Right cardiac atrium (tissue), 5 donors: ENCODE measurements at places on chromosomes 16 and 17.

- no peak for DNase-seq
Observed at GRCh38 chr17:79473111-79473875, 137.6 kb downstream of the RBFOX3 start.

DNA sequence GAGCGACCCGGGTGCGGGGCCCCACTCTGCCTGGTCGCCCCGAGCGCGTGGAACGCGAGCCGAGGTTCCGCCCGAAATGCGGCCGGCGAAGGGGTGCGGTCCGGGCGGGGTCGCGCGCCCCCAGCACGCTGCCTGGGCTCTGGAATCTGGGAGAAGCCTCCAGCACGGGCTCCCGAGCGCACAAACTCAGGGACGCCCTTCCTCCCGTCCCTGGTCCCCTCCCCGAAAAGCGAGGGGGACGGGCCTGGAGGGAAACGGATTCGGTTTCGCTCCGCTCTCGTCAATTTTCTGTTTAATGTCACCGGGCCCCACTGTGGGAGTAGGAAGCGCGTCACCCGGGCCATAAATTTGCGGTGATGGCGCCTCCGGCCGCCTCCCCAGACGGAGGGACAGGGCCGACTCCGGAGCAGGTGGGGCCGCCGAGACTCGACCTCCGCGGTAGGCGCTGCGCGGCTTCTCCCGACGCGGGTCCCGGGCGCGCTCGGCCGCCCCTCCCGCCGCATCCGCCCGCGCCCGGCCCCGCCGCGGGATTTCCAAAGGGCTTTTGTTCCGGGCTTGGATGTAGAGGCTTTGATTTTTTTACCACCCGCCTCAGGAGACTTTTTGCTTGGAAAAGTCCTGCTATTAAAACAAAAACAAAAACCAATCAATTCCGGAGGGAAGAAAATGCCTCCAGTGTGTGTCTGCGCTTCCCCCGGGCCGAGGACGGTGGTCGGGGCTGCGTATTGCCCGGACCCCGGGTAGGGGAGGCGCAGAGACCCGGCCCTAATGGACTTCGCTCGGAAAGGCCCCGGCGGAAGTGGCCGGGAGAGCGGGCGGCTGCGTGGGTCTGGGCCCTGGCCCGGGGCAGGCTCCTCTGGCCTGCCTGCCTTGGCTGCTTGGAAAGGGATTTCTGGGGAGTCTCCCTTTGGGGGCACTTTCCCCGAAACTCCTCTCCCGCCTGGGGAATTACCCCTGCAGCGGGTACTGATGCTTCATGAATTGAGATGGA lies 7.9 kb upstream of the BAHCC1 start:
- peak; percentile 80 for DNase-seq

GRCh38 chr17:42459256-42459800 lies 650 bp downstream of the ATP6V0A1 start:
- peak; percentile 31 for DNase-seq

GRCh38 chr17:79789943-79790804 lies 6.7 kb downstream of the CBX8 start:
- peak; percentile 80 for DNase-seq

DNA sequence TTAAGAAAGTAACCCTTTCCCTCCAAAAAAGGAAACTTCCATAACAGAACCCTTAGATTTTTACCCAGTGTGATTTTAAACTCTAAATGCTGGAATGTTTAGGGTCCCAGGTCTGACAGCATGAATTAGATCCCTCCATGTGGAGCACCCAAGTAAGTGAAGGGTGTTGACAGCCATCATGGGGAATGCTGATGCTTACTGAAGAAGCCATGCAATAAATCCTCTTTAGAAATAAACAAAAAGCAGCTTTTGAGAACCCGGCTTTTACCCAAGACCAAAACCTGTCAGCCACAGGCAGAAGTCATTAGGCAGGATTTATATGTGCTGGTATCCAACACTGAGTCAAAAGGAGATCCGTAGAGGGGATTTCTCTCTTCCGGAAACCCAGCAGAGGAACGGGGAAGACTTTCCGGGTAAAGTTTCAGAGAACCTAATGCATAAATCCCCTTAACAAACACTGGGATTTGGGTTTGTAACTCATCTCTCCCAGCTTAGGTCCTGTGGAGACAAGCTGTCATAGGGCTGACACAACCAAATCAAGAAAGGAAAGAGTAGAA lies 287.5 kb downstream of the IRX3 start:
- no peak for DNase-seq

DNA sequence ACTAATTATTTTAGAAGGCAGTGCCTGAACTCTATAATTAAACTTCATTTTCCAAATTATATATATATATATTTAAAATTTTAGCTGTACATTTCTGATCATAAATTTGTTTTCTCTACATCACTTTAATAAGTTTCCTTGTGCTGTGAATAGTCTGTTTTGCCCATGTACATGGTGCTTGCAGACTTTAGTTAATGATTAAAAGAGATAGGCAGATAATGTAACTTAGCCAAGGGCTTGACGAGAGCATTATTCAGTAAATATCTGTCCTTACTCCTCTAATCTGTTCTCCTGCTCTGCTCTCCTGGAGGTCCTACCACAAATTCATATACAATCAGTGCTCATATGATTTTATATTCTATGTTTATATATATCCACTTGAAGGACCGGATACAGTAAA lies 595.2 kb upstream of the KIF2B start:
- no peak for DNase-seq

GRCh38 chr17:10754109-10754508 lies 24.3 kb upstream of the TMEM220 start:
- DNase-seq: peak; percentile 59

DNA sequence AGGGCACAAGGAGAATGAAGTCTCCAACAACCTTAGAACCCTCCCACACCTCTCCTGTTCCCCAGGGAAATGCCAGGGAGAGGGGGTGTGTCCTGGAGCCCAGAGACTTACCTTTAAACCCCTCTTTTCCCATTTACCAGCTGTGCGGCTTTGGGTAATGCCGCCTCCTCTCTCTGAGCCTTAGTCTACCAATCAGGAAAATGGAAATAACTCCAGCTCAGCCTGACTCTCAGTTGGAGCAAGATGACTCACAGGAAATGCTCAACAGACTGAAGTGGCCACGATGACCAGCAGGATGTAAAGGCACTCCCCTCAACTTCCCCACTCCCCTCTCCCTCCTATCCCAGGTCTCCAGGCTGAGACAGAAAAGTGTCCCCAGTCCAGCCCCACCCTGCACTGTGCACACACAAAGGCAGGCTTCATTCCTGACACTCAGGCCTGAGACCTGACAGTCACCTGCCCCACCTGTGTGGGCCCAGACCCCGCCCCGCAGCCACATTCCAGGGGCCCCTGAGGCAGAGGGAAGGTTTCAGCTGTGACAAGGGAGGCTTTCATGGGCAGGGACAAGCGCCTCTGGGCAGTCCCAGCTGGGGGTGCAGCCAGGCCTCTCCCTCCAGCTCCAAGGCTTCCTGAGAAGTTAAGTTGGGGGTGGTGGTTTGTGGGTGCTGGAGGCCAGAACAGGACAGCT lies 3.0 kb upstream of the KRT15 start:
- no peak for DNase-seq

- DNase-seq: no peak
Observed at GRCh38 chr17:27216836-27217235, 77.1 kb upstream of the WSB1 start.

- no peak for DNase-seq
Observed at GRCh38 chr16:86022381-86022960, 123.5 kb downstream of the IRF8 start.

GRCh38 chr17:74552037-74552436 lies 6.1 kb upstream of the CD300C start:
- DNase-seq: no peak

DNA sequence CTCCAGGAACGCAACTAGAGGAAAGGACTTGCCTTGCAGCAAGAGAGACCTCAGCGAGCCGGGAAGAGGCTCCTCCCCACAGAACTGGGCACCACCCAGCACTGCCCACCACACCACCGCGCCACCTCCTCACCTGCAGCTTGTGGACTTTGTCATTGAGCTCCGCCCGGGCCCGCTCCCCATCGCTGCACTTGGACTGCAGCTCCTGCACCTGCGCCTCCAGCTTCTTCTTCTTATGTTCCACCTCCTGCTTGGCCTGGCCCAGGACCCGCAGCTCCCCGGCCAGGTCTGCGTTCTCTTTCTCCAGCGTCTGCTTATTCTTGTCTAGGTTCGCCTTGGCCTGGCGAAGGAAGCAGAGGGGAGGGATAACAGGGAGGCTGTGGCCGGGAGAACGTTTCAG lies 76.7 kb downstream of the NDE1 start:
- no peak for DNase-seq

DNA sequence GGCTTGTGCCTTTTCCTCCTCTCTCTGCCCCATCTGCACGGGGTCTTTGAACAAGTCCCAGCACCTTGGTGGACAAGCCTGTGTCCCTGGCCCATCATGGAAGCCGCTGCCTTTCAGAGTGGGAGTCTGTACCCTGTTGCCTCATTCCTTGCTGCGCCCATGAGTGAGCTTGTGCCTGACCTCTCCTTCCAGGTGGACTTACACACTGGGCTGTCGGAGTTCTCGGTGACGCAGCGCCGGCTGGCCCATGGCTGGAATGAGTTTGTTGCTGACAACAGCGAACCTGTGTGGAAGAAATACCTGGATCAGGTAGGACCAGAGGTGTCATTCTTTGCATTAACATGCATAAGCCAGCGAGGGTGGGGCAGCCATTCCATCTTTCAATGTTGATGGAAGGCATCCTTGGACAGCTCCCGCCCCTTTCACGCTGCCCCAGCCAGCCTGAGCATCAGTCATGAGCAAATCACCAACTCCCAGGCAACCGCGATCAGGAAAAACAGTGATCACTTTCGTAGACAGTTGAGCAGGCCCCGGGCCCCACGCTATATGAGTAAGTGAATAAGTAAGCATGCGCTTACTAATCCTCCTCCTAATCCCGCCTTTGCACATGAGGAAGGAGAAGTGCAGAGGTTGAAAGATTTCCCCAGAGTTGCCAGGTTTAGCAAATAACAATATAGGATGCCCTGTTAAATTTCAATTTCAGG lies 36.8 kb downstream of the ATP2C2 start:
- no peak for DNase-seq

DNA sequence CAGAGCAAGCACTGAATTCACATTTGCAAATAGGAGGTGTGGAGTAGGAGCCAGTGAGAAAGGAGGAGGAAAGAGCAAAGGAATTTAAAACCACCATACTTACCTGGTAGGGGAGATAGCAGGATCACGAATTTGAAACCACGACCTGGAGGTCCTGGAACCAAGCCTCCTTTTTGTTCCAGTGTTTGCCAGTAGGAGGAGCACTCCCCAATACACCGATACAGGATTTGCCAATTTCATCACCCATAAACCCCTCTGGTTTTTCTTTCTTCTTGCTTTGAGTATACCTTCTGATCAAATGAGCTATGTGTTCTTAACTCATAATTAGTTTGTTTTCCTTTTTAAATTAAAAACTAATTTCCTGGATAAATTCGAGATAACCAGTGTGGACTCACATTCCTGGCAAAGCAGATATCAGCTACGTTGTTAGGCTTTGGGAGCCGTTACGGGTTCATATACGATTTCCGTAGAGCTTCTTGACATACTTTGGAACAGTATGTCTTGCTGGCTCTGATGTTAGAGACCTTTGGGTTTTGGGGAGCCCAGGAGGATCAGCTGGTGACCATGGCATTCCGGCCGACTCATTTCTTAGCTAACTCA lies 22.7 kb downstream of the BCO1 start:
- no peak for DNase-seq

- no peak for DNase-seq
Observed at GRCh38 chr16:62963846-62964245, 927.6 kb upstream of the CDH8 start.

GRCh38 chr17:79809530-79810129 lies 12.8 kb upstream of the CBX8 start:
- peak; percentile 58 for DNase-seq

- DNase-seq: no peak
Observed at GRCh38 chr17:30807896-30808295, 16.6 kb downstream of the CRLF3 start.

DNA sequence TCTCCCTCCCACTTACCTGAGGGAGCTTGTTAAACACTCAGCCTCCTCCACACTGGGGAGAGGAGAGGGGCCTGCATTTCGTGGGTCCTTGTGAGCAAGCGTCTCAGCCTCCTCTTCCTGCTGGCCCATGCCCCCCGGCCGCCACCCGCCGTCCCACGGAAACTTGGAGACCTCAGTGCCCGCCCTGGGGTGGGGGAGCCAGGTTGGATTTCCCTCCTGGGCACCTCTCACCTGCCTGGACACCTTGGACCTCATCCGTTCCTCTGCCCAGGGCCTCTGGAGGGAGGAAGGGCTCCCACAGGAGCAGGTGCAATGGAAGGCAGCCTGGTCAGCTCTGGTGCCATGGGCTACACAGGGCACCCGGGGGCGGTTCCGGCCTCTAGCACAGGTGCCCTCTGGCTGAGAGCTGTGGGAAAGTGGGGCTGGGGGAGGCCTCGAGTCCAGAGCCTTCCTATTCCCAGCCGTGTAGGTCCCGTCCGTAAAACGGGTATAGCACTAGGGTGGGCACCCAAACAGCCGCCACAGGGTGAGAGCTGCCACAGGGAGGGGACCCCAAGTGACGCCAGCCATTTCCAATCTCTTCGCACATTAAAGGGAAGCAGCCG lies 11.0 kb downstream of the GSE1 start:
- DNase-seq: no peak

GRCh38 chr17:44922746-44923470 lies 7.6 kb upstream of the GFAP start:
- no peak for DNase-seq

DNA sequence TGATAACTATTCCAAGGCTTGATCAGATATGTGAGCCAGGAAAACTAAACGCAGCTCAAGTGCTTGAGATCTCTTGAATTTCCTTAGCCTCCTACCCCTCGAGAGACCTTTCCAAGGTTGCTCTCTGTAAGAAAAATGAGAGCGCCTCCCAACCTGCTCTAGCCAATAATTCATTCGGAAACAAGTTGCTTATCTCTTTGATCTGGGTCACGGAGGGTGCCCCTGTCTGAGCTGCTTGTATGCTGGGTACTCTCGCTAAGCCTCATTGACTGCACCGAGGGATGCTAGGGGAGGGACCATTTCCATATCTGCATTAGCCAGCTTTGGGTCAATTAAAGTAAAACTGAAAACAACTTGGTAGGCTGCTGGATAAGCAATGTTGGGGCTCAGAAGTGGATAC lies 70.1 kb upstream of the SHISA6 start:
- DNase-seq: no peak
